ENCODE measurements at places on chromosomes 1 and 21. TPM values are rescaled to one million over a fixed set of nuclear protein-coding genes. Genes with fewer than 3 reads are reported as not detected.

The LGALS8 gene
- total RNA-seq, result 69.3 TPM

DNA sequence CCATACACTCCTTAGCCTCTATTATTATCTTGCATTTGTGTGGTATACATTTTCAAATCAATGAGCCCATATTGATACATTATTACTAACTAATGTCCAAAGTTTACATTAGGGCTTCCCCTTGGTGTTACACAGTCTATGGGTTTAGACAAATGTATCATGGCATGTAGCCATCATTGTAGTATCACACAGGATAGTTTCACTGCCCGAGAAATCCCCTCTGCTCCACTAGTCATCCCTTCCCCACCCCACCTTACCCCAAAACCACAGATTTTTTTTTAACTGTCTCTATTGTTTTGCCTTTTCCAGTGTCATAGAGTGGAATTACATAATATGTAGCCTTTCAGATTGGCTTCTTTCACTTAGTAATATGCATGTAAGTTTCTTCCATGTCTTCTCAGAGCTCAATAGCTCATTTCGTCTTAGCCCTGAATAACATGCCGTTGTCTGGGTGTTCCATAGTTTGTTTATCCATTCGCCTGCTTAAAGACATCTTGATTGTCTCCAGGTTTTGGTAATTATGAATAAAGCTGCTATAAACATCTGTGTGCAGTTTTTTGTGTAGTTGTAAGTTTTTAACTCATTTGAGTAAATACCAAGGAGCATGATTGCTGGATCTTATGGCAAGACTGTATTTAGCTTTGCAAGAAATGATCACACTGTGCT is 86.4 kb upstream of the LYST start:
- DNase-seq, result no peak
- H3K36me3 ChIP-seq, result no peaks in the 10 kb centered on the region
- no peaks in the 10 kb centered on the region for H3K27me3 ChIP-seq
- no peaks in the 10 kb centered on the region for H3K4me1 ChIP-seq

The BLZF1 gene
- 30.4 TPM for total RNA-seq

The KCNA2 gene
- total RNA-seq, result 1.3 TPM

GRCh38 chr1:17292299-17293160 is 15.5 kb upstream of the PADI4 start:
- no peaks in the 10 kb centered on the region for H3K4me1 ChIP-seq
- H3K4me3 ChIP-seq, result no peak overlapping the region
- H3K36me3 ChIP-seq, result no peaks in the 10 kb centered on the region
- H3K27me3 ChIP-seq, result peaks cover 9% of the 10 kb centered on the region

The CSMD2 gene
- 0.79 TPM for total RNA-seq
